Adrenal gland (tissue), 19 donors: ENCODE measurements at places on chromosomes 2 and 18. TPM values are rescaled to one million over a fixed set of nuclear protein-coding genes. Genes with fewer than 3 reads are reported as not detected.

Gene SULT1C2
- polyA plus RNA-seq, result 0.10 TPM

Gene CTLA4
- not detected for polyA plus RNA-seq

Gene GMCL1
- polyA plus RNA-seq, result 11.5 TPM

Gene CNGA3
- polyA plus RNA-seq, result 0.16 TPM

GRCh38 chr2:117553448-117553847, 261.0 kb upstream of the DDX18 start:
- DNase-seq, result no peak

DNA sequence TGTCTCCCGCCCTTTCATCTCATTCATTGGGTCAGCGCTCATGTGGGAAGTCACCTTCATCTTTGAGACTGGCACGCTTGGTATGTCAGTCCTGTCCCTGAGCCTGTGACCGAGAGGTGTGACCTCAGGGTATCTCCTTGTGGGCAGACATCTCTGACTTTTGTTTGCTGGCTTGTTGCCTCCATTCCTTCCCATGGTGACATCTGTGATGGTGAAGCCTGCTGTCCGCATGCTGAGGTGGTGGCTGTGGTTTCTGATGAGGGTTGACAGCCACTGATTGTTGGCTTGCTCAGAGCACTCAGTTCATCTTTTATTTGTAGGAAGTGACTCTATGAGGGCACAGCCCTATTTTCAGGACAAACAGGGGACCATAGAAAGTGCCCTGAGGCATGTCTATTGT, 139.2 kb downstream of the SLC4A3 start:
- no peak for DNase-seq
